ENCODE measurements at places on chromosomes 3 and 15.

DNA sequence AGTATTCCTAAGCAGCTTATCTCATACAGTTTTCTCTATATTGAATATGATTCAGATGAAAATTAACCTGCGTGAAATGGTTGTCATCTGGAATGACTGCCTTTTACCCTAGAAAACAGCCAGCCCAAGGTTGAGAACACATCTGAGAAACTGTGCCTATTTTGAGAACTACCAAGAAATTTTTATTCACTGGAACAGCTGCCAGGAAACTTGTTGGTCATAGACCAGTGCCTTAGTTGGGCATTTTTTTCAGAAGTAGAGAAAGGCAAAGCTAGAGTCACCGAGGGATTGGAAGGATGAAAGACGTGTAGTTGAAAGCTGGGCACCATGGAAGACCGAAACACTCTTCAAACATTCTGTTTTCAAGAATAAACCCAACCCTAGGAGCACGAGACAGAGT lies 277.1 kb downstream of the LPP start:
- DNase-seq, result no peak

DNA sequence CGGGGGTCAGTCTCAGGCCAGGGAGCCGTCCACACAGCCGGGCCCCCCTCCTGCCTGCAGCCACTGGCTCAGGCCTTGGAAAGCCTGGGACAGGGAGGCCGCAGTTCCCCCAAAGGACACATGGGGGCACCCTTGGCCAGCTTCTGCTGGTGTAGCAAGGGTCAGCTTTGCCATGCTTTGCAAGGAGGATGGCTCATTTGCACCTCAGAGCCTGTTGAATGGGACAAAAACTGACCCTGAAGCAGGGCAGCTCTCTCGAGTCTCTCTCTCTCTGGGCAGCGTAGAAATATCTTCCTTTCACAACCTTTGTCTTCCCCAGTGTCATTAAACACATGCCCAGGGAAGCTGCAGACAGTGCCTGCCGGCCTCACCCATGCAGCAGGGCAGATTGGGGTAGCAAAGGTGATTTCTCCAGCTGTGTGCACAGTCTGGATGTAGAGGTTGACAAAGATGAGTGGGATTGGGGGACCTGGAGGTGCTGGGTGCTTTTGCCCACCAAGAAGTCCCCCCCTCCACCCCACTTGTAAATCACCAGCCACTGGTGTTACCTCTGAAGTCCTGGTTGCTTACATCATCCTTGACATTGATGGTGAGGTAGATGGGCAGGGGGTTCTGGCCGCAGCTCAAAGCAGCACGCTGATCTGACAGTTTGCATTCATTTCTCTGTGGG lies 17.4 kb upstream of the EHD4 start:
- DNase-seq, result peak; percentile 39

DNA sequence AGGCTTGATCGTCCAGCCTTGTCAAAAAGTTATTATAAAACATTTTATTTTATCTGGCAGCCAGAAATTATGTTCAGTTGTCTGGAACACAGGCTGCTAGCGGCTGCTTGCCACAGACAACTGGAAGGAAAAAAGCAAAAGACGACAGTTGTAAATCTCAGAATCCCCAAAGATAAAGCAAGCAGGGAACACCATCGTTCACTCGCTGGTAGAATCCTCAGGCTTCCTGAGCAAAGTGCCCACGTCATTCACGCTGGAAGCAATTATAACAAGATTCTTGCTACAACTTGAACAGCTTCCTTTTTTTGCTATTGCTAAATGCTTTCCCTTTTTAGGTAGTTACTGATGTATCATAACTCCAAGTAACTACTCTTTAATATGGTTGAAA lies 33.6 kb downstream of the ADAMTS17 start:
- no peak for DNase-seq

DNA sequence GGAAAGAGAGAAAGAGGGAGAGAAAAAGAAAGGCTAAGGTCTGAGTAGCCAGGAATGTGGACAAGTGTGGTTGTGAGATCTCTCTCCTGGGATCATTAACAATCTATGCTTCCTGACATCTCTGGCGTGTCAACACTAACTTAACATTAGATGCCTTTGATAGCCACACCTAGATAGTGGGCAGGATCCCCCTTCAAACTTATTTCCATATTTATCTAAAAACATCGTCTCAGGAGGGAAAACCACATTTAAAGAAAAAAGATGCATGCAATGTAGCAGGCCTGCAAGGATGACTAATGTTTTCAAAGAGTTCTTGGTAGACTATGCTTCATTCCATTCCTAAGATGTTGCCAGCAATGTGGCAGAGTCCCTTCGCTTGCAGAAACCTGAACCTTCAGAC lies 80.9 kb downstream of the MLH1 start:
- DNase-seq, result no peak

GRCh38 chr3:16841904-16842271 lies 42.9 kb upstream of the PLCL2 start:
- peak; percentile 24 for DNase-seq

DNA sequence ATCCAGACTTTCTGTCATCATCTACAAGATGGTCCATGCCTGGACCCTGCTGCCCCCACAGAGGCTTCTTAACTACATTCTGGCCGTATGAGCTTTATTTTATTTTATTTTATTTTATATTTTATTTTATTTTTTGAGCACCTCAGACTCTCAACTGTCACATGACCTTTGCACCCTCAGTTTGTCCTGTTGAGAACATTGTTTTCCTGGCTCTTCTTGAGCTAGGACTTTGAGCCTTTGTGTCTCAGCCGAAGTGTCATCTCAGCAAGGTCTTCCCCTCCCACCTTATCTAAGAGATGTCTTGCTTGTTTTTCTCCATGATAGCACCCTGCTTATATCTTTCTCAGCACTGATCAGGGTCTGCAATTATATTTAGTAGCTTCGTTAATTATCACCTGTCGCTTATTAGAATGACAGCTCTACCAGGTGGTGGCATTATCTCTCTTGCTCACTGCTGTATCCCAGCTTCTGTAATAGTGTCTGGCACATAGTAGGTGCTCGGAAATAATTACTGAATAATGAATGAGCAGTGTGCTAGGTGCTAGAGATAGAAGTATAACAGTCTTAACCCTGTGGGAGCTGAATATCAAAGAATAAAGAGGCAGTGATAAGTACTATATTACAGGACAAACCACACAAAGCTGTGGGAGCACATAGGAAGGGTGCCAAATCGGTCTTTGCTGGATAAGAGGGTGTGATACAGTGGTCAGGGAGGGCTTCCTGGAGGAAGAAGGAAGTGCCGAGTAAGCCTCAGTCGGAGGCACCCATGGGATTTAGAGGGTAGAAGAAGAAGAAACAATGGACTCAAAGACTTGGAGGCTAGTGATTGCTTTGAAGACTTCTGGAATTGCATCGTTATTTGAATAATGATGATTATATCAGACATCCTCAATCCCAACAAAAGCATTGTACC lies 136.2 kb downstream of the ITPR1 start:
- DNase-seq, result no peak

- no peak for DNase-seq
Measured at GRCh38 chr3:30248423-30248822, 358.0 kb upstream of the TGFBR2 start.

- no peak for DNase-seq
Measured at GRCh38 chr3:196634224-196634623, 5.3 kb upstream of the NRROS start.

- DNase-seq, result no peak
Measured at GRCh38 chr3:46093327-46093942, 66.2 kb upstream of the XCR1 start.

DNA sequence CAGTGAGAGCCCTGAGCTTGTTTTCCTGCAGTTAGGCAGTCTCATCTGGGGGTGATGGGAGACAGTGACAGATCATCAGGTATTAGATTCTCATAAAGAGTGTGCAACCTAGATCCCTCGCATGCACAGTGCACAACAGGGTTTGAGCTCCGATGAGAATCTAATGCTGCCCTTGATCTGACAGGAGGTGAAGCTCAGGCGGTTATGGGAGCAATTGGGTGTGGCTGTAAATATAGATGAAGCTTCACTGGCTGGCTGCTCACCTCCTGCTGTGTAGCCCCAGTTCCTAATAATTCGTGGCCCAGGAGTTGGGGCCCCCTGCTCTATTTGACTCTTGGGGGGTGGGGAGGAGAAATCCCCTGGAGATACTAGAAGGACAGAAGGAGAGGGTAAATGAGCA lies 309.4 kb upstream of the STT3B start:
- DNase-seq, result no peak

DNA sequence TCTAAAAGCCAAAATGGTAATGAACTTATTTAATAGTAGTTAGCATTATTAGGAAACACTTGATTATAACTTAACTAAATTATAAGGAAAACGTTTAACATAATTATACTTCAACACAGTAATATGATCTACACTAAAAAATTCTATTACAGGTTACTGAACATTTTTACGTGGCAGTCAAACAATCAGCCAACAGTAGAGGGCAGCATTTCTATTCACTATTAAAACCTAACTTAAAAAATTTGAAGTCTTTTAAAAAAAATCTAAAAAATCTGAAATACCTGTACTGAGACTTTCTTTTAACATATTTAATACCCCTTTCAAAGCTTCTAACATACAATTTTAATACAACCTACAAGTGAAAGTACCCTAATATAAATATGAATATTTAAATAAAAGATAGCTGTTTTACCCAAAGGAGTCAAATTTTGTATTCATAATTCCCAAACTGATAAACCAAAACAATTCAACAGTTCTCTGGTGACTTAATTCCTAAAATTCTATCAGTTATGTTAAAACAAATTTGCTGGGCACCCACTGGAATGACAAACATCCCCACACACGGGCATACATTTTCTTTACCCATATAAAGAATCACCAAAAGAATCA lies 41.5 kb downstream of the DLG1 start:
- no peak for DNase-seq

- DNase-seq, result no peak
Measured at GRCh38 chr15:67135494-67135893, 70.1 kb downstream of the SMAD3 start.

DNA sequence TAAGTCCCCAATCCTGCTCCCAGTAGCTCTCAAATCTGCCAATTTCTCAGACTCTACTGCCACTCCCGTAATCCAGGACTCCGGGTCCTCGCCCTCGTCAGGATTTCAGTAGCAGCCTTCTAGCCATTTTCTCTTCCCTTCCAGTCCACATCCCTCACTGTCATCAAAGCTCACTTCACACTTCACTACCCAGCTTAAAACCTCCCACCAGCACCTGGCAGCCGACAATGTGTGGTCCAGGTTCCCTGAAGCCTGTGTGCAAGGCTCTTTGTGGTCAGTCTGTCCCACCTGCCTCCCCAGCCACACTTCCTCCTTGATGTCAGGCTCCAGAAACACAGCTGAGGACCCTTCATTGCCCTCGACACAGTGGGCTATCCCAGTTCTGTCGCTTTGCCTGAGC lies 304.5 kb upstream of the ROPN1 start:
- DNase-seq, result no peak

DNA sequence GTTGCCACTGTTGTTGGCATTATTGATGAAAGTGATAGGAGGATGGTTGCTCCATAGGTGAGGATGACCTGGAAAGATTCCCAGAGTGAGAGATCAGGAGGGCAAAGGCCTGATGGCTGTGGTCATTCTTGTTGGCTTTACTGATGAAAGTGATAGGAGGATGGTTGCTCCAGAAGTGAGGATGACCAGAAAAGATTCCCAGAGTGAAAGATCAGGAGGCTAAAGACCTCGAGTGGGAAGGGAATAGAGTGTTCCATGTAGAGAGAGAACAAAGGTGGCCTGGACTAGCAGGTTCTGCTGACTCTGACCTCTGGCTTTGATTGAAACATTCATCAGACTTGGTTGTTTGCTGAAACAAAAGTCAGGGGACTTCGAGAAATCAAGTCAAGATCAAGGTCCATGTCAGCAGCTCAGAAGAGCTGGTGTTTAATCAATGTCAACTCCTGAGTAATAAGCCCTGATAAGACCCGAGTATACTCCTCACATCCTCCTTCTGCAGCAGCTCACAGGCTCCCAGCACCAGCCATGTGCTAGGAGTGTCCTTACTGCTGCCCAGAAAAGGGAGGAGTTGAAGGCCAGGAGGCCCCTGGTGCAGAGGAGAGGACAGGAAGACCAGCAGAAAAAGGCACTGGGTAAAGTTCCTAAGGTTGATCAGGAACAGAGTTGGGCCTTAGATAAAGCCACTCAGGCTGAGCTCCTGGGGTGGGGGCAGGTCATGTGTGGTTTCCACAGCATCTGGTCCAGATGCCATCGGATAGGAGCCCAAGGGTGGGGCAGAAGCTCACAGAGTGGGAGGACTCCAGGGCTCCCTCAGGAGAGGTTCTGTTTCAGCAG lies 19.9 kb downstream of the CYP8B1 start:
- DNase-seq, result no peak

DNA sequence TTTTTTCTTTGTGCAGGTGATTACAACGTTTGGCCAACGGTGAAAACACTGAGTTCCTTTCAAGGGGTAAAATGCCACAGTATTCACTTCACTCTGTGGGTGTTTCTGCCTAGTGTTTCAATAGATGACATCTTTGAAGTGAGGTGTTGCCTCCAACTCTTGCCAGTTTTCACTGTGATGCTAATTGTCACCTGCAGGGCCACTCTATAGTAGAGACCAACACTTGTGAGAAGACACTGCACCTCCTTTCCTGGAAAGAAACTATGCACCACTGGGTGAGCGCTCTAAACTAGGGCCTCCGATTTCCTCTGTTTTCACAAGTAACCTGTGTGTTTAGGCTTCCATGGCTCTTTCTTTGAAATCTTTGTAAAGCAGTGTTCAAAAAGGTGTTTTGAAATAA lies 98.3 kb downstream of the THRB start:
- DNase-seq, result no peak

GRCh38 chr15:39502611-39503195 lies 78.2 kb upstream of the THBS1 start:
- no peak for DNase-seq

DNA sequence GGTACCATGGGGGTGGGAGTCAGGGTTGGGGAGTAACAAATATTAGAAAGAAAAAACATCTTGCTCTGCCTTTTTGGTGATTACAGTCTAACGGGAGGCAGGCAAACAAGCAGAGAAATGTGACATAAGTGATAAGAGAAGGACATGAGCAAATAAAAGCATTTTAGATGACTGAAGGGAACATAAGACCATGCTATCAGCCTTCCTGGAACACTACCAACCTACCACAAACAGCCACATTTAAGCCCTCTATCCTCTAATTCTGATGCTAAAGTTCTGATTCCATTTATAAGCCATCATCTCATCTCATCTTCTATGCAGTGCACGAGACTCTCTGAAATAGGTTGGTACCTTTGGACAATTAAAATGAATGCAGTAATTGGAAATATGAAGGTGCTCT lies 243.4 kb upstream of the P2RY1 start:
- no peak for DNase-seq

- no peak for DNase-seq
Measured at GRCh38 chr3:153639631-153640030, 477.6 kb downstream of the RAP2B start.
